ENCODE measurements at places on chromosomes 3 and 15.

GRCh38 chr3:142337994-142338393, 109.8 kb downstream of the XRN1 start:
- no peak for DNase-seq

DNA sequence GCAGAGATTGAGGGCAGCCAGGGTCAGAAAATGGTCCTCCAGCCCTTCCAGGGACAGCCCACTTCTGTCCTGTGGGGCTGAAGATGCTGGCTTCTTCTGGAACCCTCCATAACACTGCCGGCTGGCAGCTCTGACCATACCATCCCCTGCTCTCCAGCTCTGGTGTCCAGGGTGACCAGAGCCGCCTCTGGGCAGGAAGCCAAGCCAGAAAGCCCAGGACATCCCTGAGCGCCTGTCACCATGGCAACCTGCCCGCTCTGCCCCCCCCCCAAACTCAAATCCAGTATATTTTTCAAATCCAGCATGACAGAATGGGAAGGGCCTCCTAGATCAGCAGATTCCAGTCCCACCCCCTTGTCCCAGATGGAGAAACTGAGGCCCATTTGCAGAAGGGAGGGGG, 420 bp upstream of the TMIE start:
- DNase-seq: peak; percentile 75

DNA sequence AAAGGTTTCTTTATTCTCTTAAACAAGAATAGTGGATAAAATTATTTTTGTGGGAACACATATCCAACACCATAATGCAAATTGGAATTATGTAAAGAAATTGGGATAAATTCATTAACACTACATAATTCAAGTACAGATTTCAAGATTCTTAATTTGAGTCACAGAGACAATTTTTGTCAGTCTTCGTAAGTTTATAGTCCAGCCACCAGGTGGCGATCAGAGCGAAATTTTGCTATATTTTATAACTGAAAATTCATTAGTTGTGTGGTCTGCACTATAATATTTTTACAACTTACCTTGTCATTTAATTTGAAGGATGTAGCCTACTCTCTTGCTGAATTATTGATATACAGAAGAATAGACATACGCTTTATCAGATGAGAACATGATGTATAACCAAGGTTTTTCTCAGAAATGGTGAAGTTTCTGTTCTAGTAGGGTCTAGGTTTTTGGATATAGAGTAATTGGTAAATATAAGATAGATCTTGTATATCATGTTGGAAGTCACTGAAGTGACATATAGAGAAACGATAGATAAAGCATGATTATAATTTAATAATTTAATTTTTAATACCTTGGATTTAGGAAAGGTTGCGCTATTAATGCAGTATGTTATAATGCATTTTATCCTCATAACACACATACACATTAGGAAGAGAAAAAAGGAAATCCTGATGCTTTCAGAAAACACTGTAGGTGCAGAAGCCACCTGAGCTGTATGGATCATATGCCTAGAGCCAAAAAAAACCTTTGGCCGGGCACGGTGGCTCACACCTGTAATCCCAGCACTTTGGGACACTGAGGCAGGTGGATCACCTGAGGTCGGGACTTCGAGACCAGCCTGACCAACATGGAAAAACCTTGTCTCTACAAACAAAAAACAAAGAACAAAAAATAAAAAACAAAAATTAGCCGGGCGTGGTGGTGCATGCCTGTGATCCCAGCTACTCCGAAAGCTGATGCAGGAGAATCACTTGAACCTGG, 31.7 kb downstream of the PLSCR4 start:
- no peak for DNase-seq

GRCh38 chr15:44207643-44208042, 12.6 kb upstream of the FRMD5 start:
- no peak for DNase-seq

DNA sequence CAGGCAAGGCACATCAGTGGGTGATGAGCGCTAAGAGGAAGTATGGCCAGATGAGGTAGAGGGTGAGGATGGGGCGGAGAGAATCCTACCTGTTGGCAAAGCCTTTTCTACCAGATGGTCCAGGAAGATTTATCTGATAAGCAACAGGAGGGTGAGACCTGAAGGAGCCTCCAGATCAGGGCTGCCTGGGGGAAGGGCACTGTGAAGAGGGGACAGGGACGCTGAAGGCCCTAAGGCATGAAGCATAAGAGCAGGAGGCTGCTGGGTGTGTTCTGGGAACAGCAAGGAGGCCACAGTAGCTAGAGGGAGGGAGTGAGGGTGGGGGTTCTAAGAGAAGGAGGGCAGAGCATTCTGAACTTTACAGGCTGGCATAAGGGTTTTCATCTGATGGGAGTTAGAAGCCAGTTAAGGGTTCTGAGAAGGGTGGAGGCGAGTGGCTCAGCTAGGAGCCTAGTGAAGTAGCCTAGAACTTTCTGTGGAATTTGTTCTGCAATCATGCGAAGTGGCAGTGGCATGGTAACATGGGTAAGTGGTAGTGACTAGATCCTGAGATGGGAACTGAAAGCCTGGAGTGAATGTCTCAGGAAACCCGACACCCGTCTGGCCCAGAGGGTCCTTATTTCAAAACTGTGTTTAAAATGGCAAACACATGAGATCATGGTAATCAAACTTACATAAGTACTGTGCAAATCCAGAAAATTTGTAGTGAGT, 29.9 kb downstream of the CGNL1 start:
- no peak for DNase-seq

GRCh38 chr3:70820397-70820796, 508.0 kb upstream of the MDFIC2 start:
- DNase-seq: no peak

DNA sequence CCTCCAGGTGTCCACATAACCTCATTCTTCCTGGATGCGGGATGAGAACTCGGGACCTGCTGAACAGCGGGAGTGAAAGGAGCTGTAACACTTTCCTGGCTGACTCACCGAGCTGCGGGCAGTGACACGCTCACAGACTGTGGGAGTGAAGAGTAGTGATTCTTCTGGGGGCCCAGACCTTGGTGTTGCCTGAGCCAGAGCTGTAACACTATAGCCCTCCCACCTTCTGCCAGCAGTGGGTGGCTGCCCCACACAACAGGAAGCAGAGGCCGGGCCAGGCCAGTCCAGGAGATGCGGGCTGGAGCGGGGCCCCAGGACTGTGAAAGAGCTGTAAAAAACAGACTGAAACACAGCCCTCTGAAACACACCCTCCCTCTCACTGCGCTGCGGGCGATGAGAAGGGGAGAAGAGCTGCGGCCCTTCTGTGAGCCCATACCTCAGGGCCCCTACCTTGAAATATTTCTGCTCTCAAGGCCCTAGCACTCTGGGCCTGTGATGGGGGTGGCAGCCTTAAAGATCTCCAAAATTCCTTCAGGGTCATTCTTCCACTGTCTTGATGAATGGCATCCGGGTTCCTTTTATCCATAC, 464.0 kb upstream of the CCDC54 start:
- DNase-seq: no peak

DNA sequence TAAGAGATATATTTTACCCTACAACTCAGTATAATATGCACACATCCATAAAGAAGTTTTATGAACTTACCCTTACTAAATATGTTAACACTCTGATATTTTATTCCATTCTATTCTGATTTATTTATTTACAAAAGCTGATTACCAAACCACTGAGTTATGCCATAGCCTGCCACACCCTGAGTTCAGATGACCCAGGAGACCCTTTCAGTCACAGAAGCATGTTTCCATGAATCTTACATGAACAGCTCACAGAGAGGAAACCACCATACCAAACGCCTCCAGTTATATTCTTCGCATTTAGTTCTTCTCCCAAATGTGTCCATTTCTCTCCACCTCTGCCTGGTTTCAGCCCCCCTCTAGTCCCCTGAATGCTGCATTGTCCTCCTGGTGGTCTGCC, 103.5 kb downstream of the SEMA5B start:
- DNase-seq: no peak

DNA sequence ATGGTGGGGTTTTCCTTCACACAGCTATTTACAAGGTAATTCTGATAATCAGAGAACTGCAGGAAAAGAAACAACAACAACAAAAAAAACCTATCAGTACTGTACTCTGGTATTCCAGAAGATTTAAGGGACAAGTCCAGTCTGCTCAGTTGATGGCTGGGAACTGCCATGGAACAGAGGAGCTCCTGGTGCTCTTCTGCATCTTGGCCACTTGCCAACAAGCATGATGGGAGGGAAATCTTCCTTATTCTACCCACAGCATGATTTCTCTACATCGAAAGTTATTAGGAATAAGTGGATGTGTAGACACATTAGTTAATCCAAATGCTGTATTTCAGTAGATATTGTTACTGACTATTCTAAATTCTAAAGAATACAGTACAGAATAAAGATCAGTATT, 51.7 kb downstream of the RASGRP1 start:
- no peak for DNase-seq

DNA sequence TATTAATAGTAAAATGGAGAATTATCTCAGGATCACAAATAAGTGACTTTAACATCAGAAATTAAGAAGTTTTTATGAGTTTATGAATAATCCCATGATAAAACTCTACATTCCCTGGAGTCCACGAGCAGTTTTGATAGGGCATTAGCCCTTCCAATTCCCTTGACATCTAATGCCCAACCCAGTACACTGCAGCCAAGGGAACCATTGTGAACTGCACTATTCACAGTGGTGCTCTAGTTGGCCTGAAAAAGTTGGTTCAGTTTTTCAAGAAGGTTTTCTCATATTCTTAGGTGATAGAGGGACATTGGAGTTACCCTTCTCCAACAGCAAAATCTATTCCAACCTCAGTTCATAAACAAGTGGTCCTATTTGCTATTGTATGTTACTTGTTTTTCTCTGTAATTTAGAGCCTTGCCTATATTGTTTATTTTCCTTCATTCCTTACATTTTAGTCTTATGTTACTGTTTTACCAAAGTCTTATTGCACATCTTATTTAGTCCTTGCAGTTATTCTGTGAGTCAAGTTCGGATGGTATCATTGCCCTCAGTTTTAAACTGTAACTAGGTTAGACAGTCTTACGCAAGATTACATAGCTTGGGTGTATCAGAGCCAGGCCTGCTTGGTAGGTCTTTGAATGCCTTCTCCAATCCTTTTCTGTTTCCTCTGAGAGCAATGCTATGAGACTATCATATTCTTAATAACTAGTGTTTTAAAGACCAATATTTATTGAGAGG, 57.9 kb upstream of the SAMMSON start:
- no peak for DNase-seq

DNA sequence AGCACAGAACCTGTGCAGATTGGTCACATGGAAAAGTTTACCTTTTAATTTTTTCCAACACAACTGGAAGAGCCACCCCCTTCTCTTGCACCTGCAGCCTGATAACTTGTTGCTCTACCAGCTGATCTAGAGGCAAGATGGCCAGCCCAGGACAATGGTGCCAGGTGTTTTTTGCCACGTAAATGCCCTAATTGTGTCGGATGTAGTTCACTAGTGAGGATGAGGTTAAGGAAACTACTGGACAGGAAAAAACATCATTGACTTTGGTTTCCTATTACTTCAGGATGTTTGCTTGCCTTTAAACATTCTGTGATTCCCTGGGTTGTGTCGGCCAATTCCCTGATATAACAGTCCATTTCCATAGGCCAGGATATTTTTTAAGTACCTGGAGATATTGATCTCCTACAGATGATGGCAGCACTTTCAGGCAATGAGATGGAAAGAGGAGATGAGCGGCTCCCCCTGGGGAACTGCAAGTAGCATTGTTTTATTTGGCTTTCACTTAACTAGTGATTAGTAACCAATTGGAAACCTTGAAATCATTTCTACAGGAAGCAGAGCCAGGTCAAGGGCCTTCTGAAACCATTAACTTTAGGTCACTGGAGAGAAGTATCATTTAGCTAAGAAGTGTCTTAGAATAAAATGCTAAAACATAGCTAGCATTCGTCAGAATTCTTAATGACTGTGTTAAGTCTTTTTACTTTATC, 72.5 kb downstream of the OSBPL10 start:
- no peak for DNase-seq

- DNase-seq: no peak
Measured at GRCh38 chr3:60391292-60391691, 860.0 kb downstream of the FHIT start.

GRCh38 chr3:128459461-128459820, 7.2 kb downstream of the DNAJB8 start:
- no peak for DNase-seq

DNA sequence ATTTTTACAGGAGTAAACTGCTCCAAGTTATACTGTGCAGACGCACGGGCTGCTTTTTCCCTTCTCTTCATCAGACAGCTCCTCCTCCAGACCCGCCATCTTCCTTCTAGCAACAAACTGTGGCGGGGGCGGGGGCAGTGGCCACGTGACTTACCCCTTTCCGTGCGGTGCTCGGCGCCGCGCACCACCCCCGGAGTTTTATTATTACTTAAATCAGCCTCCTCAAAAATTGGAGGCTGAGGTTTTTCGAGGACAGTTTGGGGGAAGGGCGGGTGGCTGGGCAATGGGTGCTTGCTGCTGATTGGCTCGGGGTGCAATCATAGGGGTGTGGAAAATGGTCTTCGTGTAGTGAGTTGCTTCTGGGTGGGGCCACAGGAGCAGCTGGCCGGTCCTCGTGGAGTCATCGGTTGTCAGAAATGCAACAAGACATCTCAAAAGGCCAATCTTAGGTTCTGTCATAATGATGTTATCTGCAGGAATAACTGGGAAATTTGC, 77.1 kb upstream of the MFGE8 start:
- no peak for DNase-seq

GRCh38 chr15:100670505-100671021, 68.2 kb downstream of the ASB7 start:
- DNase-seq: no peak

DNA sequence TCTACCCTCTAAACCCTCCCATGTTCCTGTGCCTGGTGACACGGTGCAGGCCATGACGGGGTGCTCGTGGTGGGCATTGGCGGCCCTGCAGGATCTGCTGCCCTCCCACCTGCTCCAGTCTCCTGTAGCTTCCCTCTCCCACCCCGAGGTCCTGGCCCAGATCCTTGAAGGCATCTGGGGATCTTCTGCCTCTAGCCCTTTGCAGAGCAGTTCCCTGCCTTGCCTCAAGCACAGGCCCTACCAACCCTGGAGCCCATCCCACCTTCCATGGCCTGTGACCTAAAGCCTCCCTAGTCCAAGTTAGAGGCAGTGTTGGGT, 27.5 kb upstream of the SEC13 start:
- no peak for DNase-seq

GRCh38 chr15:31869686-31870307, 160.5 kb upstream of the CHRNA7 start:
- DNase-seq: peak; percentile 14

DNA sequence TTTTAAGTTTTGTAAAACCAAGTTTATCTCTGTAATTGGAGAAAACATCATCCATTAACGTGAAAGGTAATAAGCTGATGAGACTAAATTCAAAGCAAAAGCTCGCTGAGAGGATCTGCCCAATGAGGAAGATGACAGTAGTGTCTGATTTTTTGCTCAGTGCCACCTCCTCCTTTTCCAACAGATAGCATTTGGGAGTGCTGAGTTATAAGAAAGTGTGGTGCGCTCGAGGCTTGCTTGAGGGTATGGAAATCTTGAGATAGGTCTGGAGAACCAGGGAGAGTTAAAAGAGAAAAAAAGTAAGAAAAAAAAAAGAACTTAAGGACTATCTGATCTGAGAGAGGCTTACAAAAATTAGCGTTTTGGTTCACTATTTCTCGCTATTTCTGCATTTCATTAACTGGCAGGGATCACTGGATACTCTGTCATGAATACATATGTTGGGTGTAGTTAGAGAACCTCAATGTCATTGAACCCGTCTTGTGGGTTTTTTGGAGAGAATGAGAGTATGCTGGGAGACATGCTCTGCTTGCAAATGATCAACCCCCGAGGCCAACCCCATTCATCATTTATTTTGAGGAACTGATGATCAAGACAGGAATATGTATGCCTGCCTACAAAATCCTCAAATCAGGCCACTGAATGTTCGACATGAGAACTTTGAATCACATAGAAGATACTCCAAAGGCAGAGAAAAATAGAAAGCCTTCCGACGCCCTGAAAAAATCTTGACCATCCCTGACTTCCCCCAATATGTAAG, 973 bp upstream of the USP13 start:
- no peak for DNase-seq
